ENCODE measurements at places on chromosomes 4 and X.

GRCh38 chr4:16844816-16845586 is 53.4 kb downstream of the LDB2 start:
- DNase-seq = peak; percentile 85

- no peak for DNase-seq
Observed at GRCh38 chr4:183588691-183589090, 70.3 kb downstream of the RWDD4 start.

DNA sequence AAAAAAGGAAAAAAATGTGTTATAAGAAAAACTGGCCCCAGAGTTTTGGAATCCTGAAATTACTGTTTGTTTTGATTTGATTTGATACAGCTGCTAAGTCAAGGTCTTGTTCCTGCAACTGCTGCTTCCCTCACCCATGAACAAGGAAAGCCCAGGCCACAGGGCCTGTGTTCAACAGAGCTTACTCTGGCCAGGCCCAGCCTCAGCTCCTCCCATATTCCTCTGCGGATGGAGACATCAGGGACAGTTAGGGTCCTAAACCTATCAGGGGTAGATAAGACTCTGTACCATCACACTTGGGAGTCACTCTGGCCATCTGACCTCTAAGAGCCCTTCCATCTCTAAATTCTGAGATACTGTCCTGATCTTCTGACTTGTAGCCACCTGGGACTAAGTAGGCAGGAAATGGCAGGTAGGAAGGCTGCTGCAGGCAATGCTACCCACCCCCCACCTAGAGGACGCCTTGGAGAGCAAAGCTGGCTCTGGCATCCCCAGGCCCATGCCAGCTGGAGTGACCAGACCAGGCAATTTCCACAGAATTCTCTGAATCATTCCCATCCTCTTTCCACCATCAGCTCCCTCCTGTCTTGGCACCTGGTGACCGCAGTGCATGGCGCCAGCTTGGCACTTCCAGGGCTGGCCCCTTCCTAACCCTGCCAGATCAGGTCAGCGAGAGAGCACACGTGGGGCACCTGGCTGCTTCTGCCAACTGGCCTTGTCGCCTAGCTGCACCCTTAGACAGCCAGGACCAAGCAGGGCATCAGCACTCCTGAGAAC is 58.0 kb upstream of the TMEM33 start:
- no peak for DNase-seq

GRCh38 chrX:531611-531936 is 99.0 kb upstream of the SHOX start:
- DNase-seq = no peak

- DNase-seq = no peak
Observed at GRCh38 chr4:160352637-160353036, 1249.8 kb downstream of the RAPGEF2 start.

GRCh38 chr4:188492886-188493285 is 353.6 kb downstream of the TRIML1 start:
- no peak for DNase-seq

- peak; percentile 27 for DNase-seq
Observed at GRCh38 chrX:9117851-9118250, 83.9 kb upstream of the FAM9B start.

DNA sequence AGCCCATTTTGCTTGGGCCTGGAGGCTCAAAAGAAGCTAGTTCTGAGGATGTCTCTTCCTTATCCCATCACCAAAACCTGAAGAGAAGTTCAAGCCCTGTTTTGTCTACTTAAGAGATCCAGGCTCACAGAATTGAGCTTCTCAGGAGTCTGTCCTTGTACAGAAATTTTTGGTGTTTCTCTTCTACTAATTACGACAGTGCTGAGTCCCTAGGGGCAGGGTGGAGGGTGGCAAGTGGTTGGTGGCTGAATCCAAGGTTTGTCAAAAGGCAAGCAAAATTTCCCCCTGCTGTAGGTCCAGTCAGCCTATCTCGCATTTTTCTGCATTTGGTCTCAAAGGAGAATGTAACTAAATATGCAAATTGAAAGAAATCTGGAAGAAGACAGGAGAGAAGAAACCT is 377.9 kb downstream of the SMARCA1 start:
- no peak for DNase-seq

- DNase-seq = no peak
Observed at GRCh38 chr4:168045354-168045753, 47.0 kb upstream of the ANXA10 start.

DNA sequence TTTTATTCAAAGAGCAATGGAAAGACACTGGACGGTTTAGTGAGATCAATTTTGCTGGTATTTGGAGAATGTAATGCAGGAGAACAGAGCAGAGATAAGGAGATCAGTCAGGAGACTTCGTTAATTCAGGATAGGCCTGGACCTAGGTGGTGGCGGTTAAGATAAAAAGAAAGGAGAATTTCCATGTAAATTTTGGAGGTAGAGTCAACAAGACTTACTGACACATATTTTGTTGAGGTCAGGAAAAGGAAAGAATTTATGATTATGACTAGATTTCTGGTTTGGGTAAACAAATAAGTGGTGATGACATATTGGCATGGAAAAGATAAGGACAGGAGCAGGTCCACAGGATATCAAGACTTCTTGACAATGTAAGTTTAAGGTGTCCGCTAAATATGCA is 8.8 kb upstream of the AMMECR1 start:
- DNase-seq = no peak

GRCh38 chr4:10051517-10052135 is 30.3 kb upstream of the SLC2A9 start:
- DNase-seq = no peak

DNA sequence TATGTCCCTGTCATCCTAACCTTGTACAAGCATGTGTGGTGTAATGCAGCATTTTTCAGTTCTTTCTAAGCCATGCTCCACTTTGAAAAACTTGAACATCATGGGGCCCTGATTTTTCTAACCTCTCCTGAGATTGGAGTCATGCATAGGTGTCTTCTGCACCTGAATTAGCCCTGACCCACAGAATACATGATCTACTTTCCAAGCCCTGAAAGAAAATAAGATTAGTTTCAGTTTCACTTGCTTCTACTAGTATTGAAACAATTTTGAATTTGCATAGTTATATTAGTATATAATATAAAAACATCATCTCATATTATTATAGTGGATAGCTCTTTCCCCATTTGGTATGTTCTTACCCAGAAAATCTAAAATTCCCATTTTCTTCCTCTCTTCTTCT is 178.2 kb downstream of the HS3ST1 start:
- no peak for DNase-seq

DNA sequence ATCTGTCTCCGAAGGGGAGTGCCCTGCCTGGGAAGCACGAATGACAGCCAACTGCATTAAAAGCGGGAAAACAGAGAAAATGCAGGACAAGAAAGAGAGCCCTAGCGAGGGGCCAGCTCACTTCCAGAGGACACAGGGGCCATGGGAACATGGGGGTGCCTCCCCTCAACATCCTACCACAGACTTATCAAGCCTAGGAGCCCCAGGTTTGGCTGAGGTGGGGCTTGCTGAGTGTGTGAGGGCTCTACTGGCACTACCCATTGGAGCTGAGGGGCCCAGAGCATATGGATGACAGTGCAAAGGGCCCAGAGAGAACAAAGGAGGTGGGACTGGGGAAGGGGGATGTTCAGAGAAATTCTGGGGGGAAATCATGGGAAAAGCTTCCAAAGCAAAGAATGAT is 101.8 kb downstream of the PJA1 start:
- no peak for DNase-seq

GRCh38 chr4:125432078-125432477 is 117.3 kb downstream of the FAT4 start:
- DNase-seq = peak; percentile 20

- no peak for DNase-seq
Observed at GRCh38 chr4:6175426-6175825, 24.9 kb downstream of the JAKMIP1 start.

GRCh38 chr4:175443547-175443946 is 368.5 kb downstream of the GPM6A start:
- DNase-seq = no peak

- no peak for DNase-seq
Observed at GRCh38 chrX:54419559-54420302, 20.5 kb upstream of the TSR2 start.

DNA sequence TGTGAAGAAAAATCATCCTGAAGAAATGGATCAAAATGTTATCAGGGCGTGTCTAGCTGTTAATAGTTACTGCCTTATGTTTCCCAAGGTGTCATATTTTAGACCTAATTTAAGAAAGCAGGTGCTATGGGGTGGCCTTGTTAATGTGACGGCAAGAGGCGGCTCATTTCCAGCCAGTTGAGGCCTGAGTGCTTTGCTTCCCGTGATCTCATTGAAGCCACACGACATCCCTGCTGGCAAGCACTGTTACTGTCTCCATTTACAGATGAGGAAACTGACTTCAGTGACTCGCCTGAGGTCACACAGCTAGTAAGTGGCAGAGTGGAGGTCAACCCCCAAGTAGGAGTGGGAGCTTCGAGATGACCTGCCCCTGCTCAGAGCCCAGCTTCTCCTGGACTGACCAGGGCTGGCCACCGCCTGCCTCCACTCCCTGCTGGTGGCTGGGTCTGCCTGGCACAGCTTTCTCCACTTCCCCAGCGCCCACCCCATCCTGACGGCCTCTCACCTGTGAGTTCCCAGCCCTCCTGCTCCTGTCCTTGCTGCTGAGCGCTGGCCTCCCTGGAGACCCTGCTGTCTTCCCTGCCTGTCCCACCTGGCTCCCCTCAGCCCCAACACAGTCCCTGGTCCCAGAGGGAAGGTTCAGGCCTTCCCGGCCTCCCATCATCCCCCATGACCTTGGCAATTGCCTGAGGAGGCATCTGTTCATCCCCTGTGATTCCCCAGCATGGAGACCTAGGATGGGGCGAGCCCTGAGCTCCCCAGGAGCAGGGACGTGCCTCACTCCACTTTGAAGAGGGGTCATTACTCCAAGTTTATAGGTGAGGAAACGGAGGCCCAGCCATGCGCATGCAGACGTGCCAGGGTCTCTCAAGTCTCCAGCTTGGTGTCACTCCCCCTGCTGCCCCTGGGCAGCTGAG is 47.7 kb upstream of the SORCS2 start:
- peak; percentile 13 for DNase-seq

- no peak for DNase-seq
Observed at GRCh38 chrX:18668071-18668835, 3.7 kb downstream of the RS1 start.

- no peak for DNase-seq
Observed at GRCh38 chr4:28385801-28386200, 1525.2 kb downstream of the STIM2 start.

DNA sequence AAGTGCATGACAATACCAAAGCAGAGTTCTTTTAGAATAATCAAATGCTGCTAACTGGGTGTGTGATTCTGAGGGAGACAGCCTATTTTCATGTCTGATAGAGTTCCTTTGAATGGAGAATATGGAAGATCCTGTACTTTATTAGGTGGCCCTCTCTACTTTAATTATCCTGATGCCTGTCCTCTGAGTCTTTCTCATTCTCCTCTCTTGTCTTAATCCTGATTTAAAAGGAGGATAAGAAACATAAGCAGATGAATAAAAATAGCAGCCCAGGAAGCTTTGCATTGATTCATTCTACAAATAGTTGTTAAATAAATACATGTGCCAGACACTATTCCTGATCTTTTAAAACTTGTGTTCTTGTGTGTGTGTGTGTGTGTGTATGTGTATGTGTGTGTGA is 387.3 kb downstream of the SPRY1 start:
- DNase-seq = peak; percentile 78

- no peak for DNase-seq
Observed at GRCh38 chrX:40039887-40040286, 57.9 kb downstream of the BCOR start.

DNA sequence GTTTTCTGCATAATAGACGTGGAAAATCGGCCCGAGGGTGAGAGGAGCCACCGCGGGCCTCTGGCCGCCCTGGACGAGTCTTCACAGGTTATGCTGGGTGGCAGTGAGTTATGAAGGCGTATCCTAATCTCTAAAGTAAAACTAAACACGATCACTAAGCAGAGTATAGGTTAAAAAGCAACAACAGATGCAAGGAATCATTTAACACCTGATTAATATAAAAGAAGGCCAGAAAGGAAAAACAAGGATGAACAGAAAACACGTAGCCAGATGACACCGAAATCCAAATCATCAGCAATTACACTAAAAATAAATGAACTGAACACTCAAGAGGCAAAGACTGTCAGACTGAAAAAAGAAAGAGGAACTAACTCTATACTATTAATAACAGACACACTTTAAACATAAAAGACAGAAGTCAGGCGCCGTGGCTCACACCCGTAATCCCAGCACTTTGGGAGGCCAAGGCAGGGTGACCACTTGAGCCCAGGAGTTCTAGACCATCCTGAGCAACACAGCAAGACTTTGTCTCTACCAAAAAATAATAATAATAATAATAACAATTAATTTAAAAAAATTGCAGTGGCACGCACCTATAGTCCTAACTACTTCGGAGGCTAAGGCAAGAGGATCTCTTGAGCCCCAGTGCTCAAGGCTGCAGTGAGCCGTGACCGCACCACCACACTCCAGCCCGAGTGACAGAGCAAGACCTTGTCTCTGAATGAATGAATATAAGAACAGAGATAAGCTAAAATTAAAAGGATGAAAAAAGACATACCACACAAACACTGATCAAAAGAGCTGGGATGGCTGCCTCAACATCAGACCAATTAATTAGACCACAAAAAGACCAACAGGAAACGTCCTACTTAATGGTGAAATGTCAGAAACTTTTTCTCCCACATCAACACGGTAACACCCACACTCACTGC is 30.0 kb downstream of the CTBP1 start:
- no peak for DNase-seq

Data from IMR-90 (cell line).